H1 (cell line): ENCODE measurements at places on chromosomes 12 and 14. TPM values are rescaled to one million over a fixed set of nuclear protein-coding genes. Genes with fewer than 3 reads are reported as not detected.
A peak's percentile ranks its signal among the peaks of the same experiment; 100 is the strongest.

Gene SLC39A5
- total RNA-seq: 0.25 TPM in 1 of 2 replicates, not detected in the other

Gene BDKRB2
- 0.13 TPM in 2 replicates for total RNA-seq

Gene SLCO1C1
- 0.55 and 0.74 TPM in 2 replicates for total RNA-seq

Gene CSAD
- 8.8 and 10.0 TPM in 2 replicates for total RNA-seq

Gene ENDOU
- total RNA-seq: not detected in 2 replicates

Gene CYP27B1
- 2.3 and 3.3 TPM in 2 replicates for total RNA-seq

Gene B3GNT4
- total RNA-seq: 1.4 and 1.9 TPM in 2 replicates

Gene ADAM21
- total RNA-seq: not detected in 2 replicates

DNA sequence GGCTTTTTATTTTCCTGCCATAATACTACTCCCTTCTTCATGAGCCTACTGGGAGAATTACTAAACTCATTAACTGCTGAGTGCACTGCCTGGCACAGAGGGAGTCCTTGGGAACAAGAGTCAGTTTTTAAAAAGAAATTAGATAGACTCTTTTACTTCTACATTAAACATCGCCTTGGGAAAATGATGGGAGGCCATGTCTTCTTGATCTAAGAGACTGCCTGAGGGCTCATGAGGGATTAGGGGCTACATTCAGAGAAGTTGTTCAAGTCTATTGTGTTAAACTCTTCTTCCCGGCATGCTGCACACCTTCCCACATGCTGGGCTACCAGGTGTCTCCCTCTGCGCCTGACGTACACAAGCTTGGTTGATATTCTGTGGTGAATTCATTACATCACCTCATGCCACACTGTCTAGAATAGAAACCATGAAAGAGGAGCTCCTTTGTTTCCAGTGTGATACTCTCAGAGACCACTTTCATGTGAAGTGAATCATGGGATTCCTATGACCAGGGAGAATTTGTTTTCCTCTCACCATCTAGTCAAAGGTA lies 1422.3 kb downstream of the AACS start:
- no peak for DNase-seq

- no peak for DNase-seq
These were observed 24.5 kb upstream of the HIGD1C start for GRCh38 chr12:50927766-50928224.

DNA sequence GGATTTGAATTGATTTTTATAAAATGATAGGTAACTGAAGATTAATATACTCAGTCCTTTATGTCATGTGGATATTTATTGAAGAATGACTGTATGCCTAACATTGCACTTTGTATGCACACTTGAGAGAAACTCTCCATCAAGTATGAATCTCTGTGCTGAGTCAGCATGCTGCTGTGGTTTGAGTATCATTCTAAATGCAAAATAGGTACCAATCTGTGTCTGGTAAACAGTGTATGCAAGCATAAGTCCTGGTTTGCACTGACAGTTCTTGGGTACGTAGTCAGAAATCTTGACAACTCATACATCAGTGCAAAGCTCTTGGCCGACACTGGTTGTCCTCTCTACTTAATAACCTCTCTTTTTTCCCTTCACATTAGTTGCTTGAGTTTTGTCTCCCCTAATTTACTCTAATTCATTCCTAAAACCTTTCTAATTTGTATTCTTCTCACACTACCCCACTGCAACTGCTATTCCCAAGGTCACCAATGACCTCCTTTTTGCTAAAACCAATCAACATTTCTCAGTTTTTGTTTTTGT lies 21.8 kb downstream of the MGAT4C start:
- no peak for DNase-seq

DNA sequence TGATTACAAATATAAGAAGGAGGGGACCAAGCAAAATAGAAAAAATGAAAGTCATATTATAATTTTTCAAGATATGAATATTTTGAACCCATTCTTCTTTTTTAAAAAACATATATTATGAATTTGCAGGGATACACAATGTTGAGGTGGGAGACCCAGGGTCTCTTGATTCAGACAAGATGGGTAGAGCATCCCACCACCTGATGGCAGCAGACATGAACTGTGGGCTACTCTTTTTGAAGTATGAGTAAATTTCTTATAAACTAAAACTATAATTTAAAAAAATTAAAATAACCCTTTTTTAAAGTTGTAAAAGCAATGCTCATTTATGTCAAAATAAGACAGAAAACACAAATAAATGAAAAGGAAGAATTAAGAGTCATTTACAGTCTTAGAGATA lies 202.7 kb upstream of the PRICKLE1 start:
- DNase-seq: no peak

DNA sequence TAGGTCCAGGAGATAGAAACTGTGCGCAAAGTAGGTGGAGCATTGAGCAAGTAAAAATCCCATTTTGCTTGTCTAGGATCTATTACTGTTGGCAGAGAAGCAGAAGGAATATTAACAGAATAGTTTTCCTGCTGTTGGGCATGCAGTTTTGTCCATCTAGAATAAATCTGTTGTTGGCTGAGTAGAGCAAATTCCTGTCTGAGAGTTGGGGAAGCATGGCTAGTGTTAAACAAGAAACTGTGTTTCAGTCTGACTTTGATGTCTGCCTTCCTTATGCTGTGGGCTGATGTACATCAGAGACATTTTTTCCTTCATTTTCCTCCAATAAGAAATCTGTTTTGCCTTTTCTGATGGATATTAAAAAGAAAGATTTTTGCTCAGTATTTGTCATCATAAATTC lies 98.2 kb downstream of the RAD52 start:
- no peak for DNase-seq

GRCh38 chr12:15728118-15728598 lies 61.0 kb downstream of the EPS8 start:
- no peak for DNase-seq

GRCh38 chr14:99287269-99287942 lies 15.4 kb upstream of the BCL11B start:
- peak; percentile 29 for DNase-seq

DNA sequence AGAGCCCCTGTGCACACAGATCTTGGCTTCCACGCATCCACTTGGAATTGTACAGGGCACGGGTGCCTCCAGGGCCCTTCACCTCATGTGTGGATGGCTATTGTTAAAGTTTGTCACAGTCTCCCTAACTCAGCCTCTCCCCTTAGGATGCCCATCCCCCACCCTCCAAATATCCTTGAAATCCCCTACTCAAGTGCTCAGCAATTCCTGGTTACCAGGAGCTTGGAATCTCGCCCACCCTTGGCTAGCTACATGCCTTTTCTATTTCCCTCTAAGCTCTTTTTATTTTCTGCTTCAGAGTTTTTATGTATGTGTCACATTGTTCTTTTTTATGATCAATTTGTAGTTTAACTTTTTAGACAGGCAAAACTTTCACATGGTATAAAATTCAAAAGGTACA lies 13.0 kb upstream of the NR1H4 start:
- DNase-seq: no peak

GRCh38 chr12:87679251-87679650 lies 349.9 kb downstream of the C12orf50 start:
- DNase-seq: no peak

- no peak for DNase-seq
These were observed 1.8 kb upstream of the AHNAK2 start for GRCh38 chr14:104979758-104980610.

DNA sequence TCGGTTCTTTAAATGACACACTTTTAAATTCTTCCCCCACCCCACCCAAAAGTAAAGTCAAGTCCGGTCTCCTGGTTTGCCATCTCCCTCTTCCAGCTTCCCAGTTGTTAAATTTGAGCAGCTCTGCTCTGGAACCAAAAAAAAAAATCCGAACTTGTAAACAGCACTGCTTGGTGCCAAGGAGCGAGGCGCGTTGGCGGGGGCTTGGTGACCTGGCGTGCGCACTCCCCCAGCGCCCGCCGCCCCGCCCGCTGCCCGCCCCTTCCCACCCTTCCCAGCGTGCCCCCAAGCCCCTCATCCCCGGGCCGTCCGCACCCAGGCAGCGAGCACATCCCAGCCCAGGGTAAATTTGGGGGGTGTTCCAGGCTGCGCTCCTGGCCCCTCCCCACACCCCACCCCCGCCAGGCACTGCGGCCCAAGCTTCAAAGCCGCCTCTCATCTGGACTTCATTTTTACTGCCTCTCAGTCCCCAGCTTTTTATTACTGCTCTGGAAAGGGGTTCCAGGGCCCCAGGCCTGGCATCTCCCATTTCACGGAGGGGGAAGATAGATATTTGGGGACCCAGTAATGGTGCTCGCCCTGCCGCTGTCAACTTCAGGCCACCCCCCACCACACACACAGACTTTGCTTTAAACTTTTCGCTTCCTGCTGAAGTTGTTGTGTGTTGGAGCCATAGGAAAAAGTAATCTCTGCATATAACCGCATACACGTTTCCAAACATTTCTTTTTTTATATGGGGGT lies 11.7 kb upstream of the ITGB7 start:
- DNase-seq: no peak

GRCh38 chr14:100572543-100572942 lies 14.7 kb downstream of the BEGAIN start:
- no peak for DNase-seq

DNA sequence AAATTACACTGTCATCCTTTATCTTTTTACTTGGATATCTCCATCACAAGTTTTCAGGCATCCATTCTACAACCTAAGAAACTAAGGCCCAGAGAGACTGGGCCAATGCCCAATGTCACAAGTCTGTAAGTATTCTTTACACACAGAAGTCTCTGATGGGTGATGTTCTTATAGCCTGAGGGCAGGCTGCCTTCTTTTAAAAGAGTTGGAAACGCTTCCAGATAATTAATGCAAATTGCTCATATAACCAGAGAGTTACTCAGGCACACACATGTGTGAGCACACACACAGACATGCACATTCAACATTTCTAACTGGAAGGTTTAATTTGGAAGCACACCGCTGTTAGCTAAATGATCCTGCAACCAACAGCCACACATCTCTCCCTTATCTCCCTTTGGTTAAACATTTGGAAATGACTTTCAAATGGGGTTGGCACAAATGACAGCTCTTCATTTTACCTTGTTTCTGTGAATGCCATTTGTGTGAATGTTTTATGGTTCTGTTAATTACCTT lies 160.8 kb upstream of the TMPO start:
- DNase-seq: no peak

DNA sequence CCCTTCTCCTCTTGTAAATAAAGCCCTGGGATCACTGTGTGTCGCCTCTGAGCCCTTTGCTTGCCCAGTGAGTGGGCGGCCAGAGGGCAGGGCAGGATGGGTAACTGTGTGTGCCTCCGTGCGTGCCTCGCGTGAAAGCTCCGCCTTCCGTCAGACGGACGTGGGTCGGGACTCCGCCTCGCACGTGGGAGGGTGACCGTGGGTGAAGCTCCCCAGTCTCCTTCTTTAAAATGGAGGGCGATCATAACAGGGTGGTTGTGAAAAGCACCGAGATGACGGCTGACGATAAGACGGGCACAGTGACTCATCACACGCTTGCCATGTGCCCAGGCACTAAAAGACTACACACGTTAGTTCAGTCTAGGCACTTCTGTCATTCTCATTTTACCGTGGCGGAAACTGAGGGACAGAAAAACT lies 9.2 kb downstream of the PHB2 start:
- DNase-seq: no peak

DNA sequence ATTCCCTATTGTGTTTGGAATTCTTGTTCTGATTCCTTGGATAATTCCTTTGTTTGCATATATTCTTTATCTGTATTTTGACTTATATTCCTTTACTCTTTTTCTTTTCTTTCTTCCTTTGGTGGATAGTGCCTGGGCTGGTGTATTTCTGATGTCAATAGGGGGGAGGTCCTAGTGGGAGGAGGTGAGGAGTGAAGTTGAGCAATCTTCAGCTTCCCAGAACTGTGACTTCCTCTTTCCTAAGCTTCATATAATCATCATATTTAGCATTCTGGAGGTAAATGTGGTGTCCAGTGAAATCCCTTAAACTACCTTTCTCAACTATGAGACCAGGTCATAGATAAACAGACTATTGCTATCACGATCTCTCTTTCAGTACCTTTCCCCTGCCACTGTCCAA lies 29.6 kb upstream of the TBPL2 start:
- DNase-seq: no peak

DNA sequence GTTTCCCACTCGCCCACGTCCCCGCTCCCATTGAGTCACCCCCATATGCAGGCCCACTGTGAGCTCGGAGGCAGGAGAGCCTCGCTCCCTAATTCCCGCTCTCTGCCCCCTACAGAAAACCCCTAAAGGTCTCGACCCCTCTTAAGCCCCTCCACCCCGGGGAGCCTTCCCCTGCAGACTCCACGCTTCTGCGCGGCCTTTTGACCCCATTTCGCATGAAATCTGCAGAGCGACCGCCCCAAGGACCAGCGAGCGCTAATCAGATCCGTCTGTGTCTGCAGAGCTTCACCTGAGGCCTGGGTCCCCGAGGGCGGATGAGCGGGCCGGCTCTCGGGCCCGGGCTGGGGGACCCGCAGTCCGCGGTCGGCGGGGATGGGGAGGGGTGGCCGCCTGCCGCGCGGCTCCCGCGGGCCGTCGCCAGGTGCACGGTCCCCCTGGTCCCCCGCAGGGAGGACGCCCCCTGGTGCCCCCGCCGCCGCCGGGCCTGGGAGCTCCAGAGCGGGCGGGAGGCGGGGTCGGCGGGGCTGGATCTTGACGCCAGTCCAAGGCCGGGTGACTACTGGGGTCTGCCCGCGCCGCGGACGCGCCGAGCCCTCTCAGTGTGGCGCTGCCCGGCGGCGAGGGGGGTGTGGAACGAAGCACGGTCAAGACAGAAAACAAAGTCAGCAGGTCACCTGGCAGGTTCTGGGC lies 10.1 kb downstream of the BMP4 start:
- no peak for DNase-seq
